Vagina (tissue), 2 donors: ENCODE measurements at places on chromosomes 13 and 19.

- no peak for DNase-seq
Observed at GRCh38 chr19:3808420-3809143, 22.4 kb upstream of the MATK start.

DNA sequence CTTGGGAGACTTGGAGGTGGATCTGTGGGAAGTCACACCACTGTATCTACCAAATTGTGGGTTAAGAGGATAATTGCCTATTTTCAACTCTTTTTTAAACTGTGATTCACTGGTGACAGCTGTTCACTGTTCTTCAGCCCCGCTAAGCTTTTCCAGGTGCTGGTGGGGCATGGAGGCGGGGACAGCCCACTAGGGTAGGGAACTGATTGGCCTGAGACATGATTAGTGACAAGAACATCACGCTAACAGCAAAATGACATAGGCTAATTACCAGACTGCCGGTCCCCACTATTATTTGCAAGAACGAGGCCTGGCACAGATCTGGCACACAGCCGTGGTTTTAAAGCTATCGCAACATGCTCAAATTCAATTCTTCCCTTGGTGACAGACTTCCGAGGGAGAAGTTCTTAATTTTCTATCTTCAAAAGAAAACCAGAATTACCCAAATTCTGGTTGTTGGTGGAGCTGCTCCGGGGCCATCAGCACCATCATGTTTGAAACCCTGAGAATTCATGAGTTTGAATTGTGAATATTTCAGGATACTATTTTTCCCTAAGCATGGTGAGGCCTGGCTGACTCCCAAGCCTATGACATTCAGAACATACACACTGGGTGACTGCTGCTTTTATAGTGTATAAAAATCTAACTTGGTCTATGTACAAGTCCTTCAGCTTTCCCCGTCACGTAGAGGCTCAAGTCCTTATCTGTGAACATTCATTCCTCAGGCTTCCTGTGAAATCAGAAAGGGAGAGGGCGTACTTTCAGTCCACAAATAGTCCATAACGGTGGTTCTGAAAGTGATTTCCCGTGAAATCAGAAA, 17.9 kb downstream of the DOCK9 start:
- no peak for DNase-seq

DNA sequence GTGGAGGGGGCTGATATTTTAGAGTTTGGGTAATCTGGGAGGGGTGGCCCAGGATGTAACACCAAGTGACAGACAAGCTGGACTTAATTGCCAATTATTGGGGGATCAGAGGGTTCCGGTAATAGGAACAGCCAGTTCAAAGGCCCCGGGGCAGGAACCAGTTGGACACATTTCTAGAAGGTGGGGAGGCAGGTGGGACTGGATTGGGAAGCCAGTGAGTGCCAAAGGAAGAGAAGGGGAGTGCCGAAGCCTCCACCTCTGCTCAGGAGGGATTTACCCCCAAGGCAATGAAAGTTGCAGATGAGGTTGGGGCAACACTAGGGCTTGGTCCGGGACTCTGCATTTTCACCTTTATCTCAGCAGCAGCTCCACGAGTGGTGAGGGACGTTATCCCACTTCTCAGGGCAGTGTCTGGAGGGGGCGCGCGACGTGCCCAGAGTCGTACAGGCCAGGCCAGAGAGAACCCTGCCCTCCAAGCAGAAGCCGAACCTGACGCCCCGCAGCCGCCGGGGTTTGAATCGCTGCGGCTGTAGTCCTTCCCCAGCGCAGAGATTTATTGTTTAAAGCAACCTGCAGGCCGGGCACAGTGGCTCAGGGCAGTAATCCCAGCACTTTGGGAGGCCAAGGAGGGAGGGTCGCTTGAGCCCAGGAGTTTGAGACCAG, 5.7 kb upstream of the JUND start:
- no peak for DNase-seq

- DNase-seq, result no peak
Observed at GRCh38 chr13:111074826-111075225, 40.3 kb upstream of the ARHGEF7 start.

DNA sequence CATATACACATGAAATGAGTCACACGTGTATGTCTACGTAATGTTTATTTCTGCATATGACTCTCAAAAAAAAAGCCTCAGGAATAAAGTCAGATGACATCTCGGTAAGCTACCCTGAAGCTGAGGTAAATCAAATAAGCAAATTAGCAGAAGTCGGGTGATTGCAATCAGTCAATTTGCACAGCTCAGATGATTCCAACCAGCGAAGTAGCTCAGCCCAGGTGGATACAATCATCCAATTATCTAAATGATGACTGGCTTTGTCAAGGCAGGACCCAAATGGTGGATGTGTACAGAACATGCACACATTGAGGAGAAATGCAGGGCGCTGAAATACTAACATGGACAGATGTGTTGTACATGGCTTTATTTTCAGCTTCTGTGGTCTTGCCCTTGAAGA, 148.5 kb downstream of the ZNF486 start:
- no peak for DNase-seq

DNA sequence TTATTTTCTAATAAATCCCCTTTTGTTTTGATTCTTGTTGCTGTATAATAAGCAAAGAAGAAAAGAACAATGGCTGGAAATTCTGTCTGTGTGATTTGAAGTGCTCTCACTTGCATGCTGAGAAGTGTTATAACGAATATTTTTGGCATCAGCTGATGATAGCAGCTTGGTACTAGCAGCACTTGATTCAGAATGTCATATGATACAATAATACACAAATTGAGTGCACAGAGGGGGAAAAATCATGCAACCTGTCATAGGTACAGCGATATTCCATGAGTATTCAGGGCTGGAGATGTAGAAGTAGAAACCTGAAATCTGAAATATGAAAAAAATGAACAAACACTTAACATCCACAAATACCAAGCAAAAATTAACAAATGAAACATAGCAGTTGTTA, 108.1 kb downstream of the FGF14 start:
- DNase-seq, result no peak
